T-cell (primary cell): ENCODE measurements at places on chromosomes 6 and 20. TPM values are rescaled to one million over a fixed set of nuclear protein-coding genes. Genes with fewer than 3 reads are reported as not detected.

- DNase-seq: peak; percentile 67
These were observed 101.6 kb upstream of the PRSS16 start for GRCh38 chr6:27145731-27146455.

GRCh38 chr20:45094864-45095574 is 5.9 kb downstream of the KCNS1 start:
- no peak for DNase-seq

BANF2 gene
- total RNA-seq: not detected

GABRR1 gene
- not detected for total RNA-seq

HLA-DMA gene
- total RNA-seq: 37.8 TPM

MRPL14 gene
- 22.5 TPM for total RNA-seq

GRCh38 chr6:46730921-46731461 is 4.2 kb downstream of the PLA2G7 start:
- no peak for DNase-seq

MYLIP gene
- 18.4 TPM for total RNA-seq

GRCh38 chr6:24721461-24722215 is 2.7 kb upstream of the C6orf62 start:
- DNase-seq: no peak

SLC17A3 gene
- 1.0 TPM for total RNA-seq

NNAT gene
- not detected for total RNA-seq

DNA sequence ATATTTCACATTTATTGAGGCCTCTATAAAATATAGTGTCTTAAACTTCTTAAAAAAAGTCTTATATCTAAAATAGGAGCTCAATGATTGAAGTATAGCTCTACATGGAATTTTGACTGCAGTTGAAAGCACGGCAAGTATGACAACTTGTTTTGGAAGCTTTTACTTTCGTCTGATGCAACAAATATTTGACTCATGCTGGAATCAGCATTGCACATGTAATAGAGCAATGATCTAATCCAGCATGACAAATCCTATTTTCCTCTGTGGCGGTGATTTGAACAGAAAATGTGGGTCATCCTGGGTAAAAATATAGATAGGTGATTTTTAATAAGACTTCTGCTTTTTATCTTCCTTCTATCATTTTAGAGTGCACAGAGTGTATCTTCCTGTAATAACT is 111.6 kb downstream of the TINAG start:
- DNase-seq: no peak

- no peak for DNase-seq
These were observed 133.5 kb upstream of the MAP3K7 start for GRCh38 chr6:90720404-90720803.

SAYSD1 gene
- total RNA-seq: 17.6 TPM

DNA sequence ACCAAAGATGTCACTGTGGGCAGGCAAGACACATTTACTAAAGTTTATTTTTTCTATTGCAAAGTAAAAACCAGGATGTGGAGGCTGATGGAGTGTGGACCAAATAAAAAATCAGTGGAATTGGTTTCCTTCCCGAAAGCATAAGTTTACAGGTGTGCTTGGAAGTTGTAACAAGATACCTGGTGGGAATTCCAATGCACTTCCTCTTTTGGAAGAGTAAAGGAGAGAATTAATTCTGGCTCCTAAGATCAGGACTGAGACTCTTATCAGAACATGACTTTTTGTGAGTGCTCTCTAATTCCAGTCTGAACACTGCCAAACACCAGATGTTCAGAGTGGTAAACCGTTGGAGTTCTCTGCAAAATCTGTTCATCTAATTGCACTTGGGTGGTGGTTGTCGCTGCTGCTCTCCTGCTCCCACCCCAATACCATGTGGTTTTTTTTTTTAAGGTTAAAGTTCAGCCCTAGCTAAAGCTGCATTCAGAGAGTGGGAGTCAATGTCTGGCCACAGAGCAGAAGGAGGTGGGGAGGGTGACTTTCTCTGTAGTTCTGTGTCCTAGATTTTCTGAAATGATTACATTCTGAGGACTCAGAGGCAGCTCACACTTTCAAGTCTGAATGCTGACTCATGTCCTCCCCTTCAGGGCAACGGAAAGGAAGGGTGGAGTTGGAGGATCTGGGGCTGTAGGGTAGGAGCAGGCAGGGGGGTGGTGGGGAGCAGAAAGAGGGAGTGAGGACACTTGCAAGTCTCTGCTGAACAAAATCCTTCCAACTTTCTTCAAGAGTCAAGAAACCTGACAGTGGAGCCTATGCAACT is 275.8 kb upstream of the PRDM1 start:
- DNase-seq: peak; percentile 22

- DNase-seq: no peak
These were observed 175.3 kb downstream of the LRFN2 start for GRCh38 chr6:40411881-40412280.

GRCh38 chr6:125066964-125067363 is 86.6 kb upstream of the TPD52L1 start:
- DNase-seq: peak; percentile 43

GRCh38 chr20:9110365-9110764 is 41.5 kb downstream of the PLCB4 start:
- DNase-seq: no peak

LAMA5 gene
- 3.5 TPM for total RNA-seq

- no peak for DNase-seq
These were observed 199.2 kb downstream of the CD83 start for GRCh38 chr6:14316651-14317386.

NMBR gene
- not detected for total RNA-seq

GRCh38 chr6:23630726-23631635 is 495.0 kb upstream of the NRSN1 start:
- DNase-seq: no peak

- DNase-seq: no peak
These were observed 14.7 kb downstream of the GINM1 start for GRCh38 chr6:149580880-149581279.

GRCh38 chr20:50546729-50547314 is 36.6 kb downstream of the PTPN1 start:
- DNase-seq: no peak

DNA sequence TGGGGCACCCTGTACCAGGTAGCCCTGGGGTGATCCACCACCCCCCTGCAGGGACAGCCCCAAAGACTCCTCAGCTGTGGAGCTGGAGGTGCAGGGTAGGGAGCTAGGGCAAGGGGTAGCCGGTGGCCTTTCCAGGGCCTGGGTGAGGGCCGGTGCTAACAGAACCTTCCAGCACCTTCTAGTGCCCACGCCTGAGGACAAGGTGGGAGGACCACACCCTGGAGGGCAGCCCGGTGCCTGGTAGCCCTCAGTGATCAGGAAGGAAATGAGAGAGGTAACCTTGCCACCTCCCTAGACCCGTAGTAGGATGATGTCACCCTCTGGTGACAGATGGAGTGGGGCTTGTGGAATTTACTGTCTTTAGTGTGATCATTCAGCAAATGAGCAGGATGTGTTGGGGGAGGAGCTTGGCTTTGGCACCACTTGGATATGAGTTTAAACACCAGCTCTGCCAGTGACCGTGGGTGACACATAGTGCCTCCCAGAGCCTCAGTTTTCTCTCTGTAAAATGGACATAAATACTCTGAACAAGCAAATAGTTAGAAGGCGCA is 187.7 kb downstream of the NFATC2 start:
- no peak for DNase-seq

DNA sequence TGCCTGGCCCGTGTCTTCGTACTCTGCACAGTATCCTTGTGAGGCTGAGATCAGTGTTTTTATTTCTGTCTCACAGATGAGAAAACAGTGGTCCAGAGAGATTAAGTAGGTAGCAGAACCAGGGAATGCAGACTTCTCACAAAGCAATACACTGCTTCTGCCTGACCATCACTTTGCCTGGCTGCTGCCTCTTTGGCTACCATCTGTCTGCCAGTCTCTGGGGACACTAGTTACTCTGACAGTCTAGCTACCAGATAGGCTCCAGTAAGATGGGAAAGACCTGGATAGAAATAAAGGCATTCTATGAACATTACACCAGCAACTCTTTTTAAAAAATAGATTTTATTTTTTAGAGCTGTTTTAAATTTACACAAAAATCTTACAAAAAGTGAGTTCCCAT is 96.9 kb downstream of the PHACTR3 start:
- DNase-seq: no peak

- no peak for DNase-seq
These were observed 116.9 kb downstream of the TTLL2 start for GRCh38 chr6:167441715-167442206.

DNA sequence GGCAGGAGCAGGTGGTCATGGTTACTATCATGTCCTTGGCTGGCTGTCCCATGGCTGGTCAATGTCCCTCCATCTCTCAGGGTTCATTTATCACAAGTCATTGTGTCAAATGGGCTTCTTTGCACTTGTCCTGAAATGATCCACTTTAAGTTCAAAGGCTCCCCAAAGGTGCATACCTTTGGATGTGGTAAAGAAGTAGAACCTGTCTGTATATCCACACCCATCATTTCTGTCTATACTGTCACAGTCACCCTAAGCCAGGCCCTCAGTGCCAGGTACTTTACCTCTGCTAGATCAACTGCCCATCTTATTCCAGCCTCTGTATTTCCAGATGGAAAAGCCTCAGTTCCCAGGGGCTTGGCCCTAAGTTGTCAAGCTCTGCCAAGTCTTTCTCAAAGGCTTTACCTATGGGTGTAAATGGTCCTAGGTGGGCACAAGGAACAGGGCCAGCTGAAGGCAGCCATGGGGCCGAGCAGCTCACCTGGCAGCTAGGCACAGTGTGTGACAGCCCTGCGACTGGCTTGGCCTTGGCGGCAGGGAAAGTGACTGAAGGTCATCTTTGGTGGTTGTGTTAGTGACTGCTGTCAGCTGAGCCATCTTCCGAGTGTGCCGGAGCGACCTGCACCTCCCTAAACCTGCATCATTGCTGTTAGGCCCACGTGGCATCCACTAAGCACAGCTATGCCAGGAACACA is 198.4 kb downstream of the SYNDIG1 start:
- DNase-seq: no peak
